SK-N-SH treated with all-trans-retinoic acid at 6 μM for 48 hours (cell line): ENCODE measurements at places on chromosomes 13 and 19.

GRCh38 chr13:60120617-60121336 lies 43.0 kb downstream of the DIAPH3 start:
- ATAC-seq, result no peak

GRCh38 chr13:44397766-44398223 lies 24.2 kb downstream of the SERP2 start:
- ATAC-seq, result no peak

GRCh38 chr13:106558527-106558926 lies 9.4 kb downstream of the ARGLU1 start:
- ATAC-seq, result no peak

GRCh38 chr19:51009061-51009891 lies 7.9 kb upstream of the KLK8 start:
- no peak for ATAC-seq

DNA sequence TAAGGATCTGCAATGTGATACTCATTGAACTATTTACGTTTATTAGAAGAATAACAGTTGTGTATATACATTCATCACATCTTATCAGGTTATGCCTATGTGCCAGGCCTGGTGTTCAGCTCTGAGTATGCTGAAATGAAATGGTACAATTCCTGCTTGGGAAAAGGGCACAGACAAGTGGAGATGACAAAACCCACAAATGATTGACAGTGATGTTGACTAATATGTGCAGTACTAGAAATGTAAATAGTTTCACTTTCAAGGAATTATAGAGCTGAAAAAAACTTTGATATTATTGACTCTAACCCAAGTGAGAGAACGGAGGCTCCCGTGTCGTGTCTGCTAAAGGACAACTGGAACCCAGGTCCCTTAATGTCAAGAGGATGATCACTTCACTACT lies 386.8 kb upstream of the DACH1 start:
- no peak for ATAC-seq

DNA sequence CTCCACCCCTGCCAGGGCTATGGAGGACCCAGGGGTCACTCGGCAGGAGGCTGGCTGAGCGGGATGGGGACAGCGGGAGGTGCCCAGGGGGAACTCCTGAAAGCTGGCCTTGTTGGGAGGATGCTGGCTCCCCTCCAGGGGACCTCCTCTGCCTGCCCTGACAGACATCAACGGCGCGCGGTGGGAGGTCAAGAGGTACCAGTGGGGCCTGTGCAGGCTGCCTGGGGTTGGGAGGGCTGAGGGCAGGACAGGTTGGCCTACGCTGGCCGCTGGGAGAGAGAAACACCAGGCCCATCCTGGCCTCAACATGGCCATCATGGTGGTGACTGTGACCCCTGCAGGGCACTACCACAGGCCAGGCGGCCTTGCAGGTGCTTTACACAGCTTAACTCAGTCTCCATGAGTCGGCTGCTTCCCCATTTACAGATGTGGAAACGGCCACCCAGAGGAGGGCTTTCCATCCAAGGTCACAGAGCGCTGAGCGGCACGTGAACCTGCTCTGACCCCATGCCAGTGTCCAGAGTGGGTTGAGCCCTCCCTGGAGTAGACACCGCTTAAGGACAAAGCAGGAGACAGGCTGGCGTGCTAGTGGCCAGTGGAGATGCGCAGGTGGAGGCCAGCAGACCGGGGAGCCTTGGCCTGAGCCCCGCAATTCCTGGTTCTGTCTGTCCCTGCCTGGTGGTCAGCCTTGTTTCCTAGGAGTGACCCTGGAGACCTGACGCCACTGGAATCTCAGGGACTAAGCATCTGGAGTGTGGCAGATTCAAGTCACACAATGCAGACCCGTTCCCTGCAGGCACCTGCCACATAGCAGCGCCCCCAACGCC lies 27.6 kb downstream of the CEBPG start:
- no peak for ATAC-seq
